OCI-LY7 (cell line): ENCODE measurements at places on chromosomes 3 and 15. TPM values are rescaled to one million over a fixed set of nuclear protein-coding genes. Genes with fewer than 3 reads are reported as not detected.

GRCh38 chr3:17359911-17360310 lies 382.5 kb downstream of the TBC1D5 start:
- no peak for DNase-seq

DNA sequence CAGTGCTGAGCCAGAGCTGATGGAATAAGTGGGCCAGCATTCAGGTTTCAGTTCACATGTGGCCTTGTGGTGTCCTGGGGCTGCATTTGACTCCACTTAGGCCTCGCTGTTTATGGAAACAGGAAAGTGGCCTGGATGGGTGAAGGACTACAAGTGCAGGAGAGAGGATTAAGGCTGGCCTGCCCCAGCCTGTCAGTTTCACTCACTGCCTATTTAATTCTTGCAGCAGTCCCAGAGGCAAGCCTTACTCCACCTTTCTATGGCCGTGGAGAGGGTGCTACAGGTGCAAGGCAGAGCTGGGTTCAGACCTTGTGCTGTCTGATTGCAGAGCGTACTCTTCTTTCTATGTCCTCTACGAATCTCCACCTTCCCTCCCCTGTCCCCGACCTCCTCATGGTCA lies 37.7 kb downstream of the ABHD17C start:
- no peak for DNase-seq

- DNase-seq = no peak
These were observed 22.9 kb upstream of the PLXNA1 start for GRCh38 chr3:126959921-126960603.

DNA sequence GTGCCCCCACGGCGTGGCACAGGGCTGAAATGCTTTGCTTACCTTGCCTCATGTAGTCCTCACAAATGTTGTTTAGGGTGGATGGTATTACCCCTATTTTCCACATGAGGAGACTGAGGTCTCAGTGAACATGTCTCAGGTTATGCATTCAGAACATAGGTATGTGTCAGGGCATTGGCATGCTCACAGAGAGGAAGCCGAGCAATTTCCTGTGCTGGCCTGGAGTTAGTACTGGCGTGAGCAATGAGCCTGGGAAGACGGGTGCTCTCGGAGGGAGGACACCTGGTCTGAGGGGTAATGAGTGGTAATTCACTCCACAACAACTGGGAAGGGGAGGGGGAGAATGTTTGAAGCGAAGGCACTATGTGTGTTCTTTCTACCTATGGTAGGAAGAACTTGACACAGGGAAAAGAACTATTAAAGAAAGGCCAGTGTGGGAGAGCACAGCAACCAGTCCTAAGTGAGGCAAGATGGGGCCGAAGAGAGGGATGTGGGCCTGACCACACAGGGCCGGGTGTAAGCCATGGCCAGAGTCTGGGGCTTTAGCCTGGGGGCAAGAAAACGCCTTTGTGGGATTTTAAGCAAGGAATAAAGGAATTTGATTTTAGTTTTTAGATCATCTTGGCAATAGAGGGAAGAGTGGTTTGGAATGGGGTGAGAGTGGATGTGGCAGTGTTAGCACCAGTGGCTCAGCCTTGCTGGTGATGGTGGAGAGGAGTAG lies 4.9 kb upstream of the FAM131A start:
- no peak for DNase-seq

GRCh38 chr3:53051929-53052328 lies 6.1 kb upstream of the SFMBT1 start:
- no peak for DNase-seq

DNA sequence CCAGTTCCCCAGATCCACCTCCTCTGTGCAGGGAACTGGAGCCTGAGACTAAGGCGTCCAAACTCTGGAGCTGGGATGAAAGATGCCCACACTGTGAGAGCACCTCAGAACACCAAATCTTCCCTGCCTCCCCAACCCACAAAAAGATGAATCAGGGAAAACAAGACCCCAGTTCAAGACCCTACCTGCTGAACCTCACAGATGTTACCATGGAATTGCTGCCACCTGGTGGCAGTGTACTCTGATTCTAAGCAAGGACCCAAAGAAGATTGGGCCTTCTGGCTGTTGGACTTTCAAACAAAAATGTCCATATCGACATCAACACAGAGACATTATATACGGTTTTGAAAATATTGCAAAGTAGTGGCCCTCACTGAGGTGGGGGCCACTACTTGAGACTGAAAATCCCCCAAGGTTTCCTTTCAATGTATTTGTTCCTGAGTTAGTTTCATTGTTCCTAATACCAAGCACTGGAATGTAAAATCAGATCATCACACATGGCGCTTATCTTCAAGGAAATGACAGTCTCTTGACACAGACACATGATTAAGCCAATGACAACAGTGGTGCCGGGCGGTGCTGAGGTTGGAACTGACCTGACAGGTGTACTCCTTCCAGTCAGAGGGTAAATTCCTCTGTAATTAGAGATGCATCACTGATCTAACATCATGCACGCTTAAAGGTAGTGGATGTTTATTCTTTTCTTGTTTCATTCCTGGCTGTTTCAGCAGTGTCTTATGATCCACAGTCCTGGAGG lies 67.6 kb downstream of the SLC6A11 start:
- DNase-seq = peak; percentile 37

GRCh38 chr3:148439254-148439822 lies 258.4 kb upstream of the AGTR1 start:
- DNase-seq = no peak

DNA sequence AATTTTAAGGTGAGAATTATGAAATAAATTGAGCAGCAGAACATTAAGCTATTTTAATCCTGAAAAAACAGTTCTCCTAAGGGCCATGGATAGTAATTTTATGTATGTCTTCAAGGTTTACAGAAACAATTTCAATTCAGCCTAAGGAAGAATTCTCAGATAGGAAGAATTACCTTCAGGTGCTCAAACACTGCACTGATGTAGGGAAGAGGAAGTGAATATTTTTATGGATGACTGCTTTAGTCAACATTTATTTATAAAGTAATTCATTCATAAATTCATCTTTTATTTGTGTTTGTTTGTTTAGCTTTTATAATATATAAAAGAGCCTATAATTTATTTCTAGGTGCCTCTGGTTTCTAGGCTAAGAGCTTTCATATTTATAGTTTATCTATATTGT lies 620.7 kb downstream of the NAALADL2 start:
- DNase-seq = no peak

DNA sequence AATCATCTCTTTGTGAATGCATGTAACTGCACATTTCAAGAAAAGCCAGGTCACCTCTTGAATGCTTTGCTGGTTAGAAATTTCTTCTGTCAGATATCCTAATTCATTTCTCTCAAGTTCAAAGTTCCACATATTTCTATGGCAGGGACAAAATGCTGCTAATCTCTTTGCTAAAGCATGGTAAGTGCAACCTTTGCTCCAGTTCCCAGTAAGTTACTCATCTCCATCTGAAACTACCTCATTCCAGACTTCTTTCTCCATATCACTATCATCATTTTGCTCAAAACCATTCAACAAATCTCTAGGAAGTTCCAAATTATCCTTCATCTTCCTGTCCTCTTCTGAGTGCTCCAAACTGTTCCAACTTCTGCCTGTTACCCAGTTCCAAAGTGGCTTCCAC lies 230.6 kb downstream of the ZMAT3 start:
- no peak for DNase-seq

- DNase-seq = no peak
These were observed 35.4 kb downstream of the CD200R1L start for GRCh38 chr3:112811131-112811884.

GRCh38 chr3:9026320-9027045 lies 63.2 kb upstream of the RAD18 start:
- DNase-seq = no peak

DNA sequence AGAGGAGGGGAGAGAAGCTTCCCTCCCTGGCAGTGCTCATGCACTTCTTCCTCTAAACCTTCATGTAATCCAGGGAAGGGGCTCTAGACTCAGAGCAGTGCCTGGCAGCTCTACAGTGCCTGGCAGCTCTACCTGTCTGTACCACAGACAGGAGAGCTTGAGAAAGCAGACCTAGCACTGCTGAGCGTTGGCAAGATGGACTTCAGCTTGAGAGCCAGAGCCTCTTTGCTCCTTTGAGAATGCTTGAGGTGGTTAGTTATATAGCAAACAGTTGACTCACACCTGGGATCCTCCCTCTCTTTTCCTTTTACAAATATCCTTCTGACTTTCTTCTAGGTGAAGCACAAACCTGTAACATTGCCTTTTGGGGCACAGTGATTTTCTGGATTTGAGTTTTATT lies 20.9 kb downstream of the FBXO22 start:
- DNase-seq = no peak

TMEM40 gene
- not detected in 2 replicates for total RNA-seq

GABRR3 gene
- not detected in 2 replicates for total RNA-seq

IL17RE gene
- total RNA-seq = 0.53 and 1.1 TPM in 2 replicates

ZKSCAN7 gene
- total RNA-seq = not detected in 2 replicates

CLDN16 gene
- total RNA-seq = not detected in 2 replicates

PAK6 gene
- not detected in 2 replicates for total RNA-seq

ROPN1 gene
- not detected in 2 replicates for total RNA-seq
